Activated CD4-positive, alpha-beta T cell treated with anti-CD3 and anti-CD28 coated beads for 48 hours (primary cell): ENCODE measurements at places on chromosomes 5 and 9.

GRCh38 chr5:95835682-95836385 is 13.3 kb upstream of the GLRX start:
- DNase-seq = no peak

- no peak for DNase-seq
Observed at GRCh38 chr5:172010278-172010677, 3.8 kb upstream of the FBXW11 start.

GRCh38 chr9:70403618-70404025 is 10.8 kb downstream of the KLF9 start:
- no peak for DNase-seq

GRCh38 chr9:135076876-135077430 is 10.5 kb upstream of the OLFM1 start:
- DNase-seq = no peak

- DNase-seq = peak; percentile 0
Observed at GRCh38 chr5:176889321-176890280, 9.5 kb downstream of the HK3 start.

- no peak for DNase-seq
Observed at GRCh38 chr5:174093123-174093522, 47.6 kb downstream of the NSG2 start.

- DNase-seq = no peak
Observed at GRCh38 chr5:33679791-33680190, 212.0 kb downstream of the ADAMTS12 start.
